ENCODE measurements at places on chromosomes 7 and 10. TPM values are rescaled to one million over a fixed set of nuclear protein-coding genes. Genes with fewer than 3 reads are reported as not detected.

- DNase-seq: no peak
These were observed 32.9 kb upstream of the WDR11 start for GRCh38 chr10:120818301-120818700.

DNA sequence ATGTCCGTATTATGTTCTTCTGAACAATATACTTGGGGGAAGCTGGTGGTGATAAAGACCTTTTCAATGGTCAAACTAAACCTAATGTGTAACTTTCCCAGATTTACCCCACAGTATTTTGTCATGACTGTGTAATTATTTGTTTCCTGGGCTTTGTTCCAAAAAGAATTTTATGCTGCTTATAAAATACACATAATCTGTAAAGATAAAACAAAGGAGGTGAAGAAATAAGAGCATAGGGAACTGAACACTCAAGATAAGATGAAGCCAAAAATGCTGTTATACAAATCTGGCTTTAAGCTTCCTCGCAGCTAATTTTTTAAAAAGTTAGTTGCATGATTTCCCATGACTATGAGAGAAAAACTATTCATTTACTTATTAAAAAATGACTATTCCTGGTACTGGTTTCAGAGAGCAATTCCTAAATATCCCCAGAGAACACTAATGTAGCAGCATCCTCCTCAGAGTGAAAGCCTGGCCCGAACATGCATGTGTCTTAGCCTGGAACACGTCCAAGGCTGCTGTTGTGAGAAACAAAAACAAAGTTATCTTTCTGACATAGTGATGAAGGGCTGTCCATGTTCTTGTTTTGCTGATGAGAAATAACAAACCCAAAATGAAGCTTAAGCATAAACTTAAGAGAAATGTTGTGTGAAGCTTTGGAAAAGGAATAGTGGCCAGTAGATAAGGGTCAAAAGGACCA lies 33.9 kb downstream of the MALSU1 start:
- DNase-seq: no peak

- no peak for DNase-seq
These were observed 42.1 kb upstream of the NOBOX start for GRCh38 chr7:144445590-144445989.

EFCAB10 gene
- total RNA-seq: 17.3 TPM

DNA sequence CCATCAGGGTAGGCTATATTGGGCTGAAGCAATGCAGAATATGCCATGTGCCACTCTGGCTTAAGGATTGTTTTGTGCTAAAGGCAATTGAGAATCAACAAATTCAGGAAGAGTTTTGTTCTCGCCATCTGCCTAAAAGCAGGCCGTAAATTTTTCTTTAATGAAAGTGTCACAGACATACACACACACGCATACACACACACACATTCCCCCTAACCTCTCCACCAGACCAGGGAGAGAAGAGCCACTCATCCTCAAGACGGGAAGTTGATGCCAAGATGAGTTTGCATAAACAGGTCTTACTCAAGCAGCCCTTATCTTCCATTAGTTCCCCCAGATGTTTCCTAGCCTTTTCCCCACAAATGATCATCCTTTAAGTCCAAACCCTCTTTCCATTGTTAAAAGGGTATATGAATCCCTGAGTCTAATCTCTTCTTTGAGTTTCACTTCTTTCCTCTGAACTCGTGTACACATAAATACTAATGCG lies 59.6 kb upstream of the TRIM24 start:
- peak; percentile 29 for DNase-seq

GRCh38 chr7:142161921-142162320 lies 50.4 kb downstream of the MGAM2 start:
- DNase-seq: no peak

DNA sequence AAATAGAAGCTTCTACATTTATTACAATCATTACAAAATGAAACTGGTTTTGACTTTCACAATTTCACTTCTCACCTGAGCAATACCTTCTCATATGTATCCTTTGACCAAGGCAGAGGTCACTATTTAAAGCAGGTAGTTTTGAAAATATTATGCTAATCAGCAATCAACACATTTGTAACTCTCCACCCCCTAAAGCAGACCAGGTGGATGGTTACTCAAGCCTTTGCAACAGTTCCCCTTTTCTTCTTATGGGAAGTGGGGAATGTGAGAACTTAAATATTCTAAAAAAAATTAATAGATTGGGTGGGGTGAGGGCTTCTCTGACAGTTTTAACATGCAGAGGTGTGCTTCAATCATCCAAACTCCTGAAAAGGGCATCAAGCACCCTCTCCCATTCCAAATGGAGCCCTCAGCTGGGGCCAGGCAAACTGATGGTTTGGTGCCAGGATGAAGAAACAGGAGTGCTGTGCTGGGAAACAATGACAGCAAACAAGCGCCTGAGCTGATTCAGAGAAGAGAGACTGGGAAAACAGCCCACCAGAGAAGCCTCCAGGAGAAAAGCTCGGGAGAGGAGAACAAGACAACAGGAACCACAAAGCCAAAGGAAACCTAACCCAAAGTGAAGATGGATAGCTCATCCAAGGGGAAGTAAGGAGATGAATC lies 17.1 kb downstream of the RAPGEF5 start:
- no peak for DNase-seq

- DNase-seq: no peak
These were observed 115.8 kb upstream of the CARD11 start for GRCh38 chr7:3159445-3159844.

GRCh38 chr7:82318786-82319185 lies 124.8 kb downstream of the CACNA2D1 start:
- DNase-seq: no peak

- peak; percentile 31 for DNase-seq
These were observed 4.2 kb downstream of the CTBP2 start for GRCh38 chr10:125156196-125156595.

LRIT2 gene
- total RNA-seq: not detected

GRCh38 chr10:120394446-120394845 lies 62.6 kb upstream of the PLPP4 start:
- no peak for DNase-seq

GRCh38 chr10:55631071-55631654 lies 729.9 kb downstream of the ZWINT start:
- DNase-seq: peak; percentile 5

GRCh38 chr10:63391812-63392211 lies 74.0 kb downstream of the JMJD1C start:
- no peak for DNase-seq

MYOZ1 gene
- total RNA-seq: not detected

DNA sequence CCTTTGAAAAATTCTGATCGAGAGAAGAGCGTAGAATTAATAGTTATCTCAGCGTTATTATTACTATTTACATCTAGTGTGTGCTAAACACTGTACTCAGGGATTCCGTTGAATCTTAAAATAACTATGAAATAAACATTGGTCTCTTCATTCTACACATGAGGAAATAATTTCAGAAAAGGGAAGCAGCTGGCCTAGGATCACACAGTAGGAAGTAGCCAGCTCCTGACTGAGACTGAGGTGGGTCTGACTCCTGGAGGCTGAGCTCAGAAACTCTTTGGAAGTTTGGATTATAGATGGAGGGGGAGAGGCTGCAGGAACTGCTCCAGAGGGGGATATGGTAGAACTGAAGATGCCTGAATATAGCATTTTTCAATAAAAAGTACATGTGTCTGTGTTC lies 183.9 kb upstream of the WDR11 start:
- no peak for DNase-seq

- DNase-seq: no peak
These were observed 812 bp downstream of the DOCK1 start for GRCh38 chr10:126905776-126906703.

DNA sequence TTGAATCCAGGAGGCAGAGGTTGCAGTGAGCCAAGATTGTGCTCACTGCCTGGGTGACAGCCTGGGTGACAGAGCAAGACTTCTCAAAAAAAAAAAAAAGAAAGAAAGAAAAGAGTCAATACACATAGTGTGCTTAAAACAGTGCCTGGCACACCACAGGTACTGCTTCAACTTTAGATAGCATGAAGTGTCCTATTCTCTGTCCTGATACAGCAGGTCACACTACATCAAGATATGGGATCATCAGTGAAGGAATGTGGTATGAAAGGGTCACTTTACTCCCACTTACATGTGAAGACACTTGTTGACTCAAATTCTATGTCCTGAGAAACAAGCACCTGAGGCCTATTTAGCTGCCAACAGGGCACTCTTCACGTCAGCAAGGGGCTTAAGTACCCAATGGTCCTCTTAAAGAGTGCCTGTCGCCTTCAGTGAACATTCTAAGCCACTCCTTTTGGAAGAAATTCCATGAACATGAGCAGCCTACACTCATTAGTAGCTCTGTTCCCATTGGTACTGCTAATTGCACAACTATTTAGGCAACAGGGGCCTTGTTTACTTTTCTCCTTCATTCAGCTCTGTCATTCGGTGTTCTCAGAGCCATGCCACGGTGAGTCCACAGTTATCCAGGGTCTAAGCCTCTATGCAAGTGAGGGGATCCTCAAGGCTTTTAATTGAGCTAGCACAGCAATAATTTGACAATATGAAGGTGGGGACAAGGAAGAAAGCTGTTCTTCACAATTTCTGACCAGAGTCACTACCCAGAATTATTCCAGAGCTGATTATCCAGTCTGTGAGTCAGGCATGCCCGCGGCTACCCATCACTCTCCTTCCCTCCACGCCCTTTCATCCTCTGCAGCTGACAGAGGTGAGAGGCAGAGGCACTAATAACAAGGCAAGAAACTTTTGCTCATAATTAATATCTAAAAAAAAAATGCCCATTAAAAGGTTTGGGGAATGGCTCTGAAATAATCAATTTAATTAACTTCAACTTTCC lies 56.6 kb upstream of the PTN start:
- no peak for DNase-seq

DNA sequence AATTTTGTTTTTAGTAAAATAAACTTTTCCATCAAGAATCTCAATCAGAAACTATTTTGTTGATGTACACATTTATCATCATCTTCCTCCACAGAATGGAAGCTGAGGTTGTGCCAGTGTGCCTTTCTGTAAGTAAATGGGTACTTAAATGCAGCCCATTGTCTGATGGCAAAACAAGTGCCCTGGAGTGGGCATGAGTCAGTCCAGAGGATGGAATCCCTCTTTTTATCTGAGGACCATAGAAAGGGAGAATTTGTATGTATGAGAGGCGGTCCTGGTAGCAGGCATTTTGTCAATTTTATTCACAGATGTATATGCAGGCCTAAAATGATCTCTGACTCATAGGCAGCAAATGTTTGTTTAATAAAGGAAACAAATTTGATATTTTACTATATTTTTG lies 102.1 kb upstream of the MAGI2 start:
- DNase-seq: no peak
